Fibroblast of villous mesenchyme (primary cell): ENCODE measurements at places on chromosomes 11 and 22. TPM values are rescaled to one million over a fixed set of nuclear protein-coding genes. Genes with fewer than 3 reads are reported as not detected.

DNA sequence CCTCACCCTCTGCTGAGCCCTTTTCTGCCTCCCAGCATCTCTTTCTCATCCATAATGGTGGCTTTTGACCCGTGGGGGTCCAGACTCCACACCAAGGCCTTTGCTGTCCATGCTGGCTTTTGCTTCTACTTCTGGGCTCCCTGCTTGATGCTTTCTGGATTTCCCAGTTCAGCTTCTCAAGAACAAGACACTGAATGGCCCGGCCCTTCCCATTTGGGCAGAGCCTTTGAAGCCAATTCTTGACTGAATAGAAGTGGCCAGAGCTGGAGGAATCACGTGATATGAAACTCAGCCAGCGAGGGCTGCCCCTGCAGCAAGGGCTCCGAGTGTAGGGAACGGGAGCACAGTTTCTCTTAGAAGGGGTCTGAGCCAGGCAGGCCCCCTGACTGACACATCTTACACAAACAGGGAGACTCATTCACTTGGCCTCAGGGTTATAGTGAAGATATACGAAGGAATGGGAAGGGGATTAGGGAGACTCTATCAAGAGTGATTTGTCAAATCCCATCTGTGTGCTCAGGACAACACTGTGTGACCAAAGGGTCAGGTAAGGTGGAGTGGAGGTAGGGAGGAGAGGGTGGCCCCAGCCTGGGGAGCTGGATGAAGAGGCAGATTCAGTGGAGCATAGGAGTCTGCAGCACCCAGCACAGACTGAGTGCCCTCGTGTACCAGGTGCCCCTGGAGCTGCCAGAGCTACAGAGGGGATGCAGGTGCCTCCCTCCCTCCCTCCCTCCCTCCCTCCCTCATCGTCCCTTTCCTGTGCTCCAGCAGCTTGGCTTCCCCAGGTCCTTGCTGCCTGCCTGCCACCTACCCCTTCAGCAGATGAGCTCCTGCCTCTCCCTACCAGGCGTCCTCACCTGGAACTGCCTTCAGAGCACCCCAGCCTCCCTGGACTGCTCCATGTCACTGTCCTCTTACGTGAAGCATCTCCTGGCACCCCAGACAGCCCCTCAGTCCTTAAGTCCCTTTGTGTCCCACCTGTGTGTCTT, 106.0 kb downstream of the TRIM29 start:
- no peak for DNase-seq

- DNase-seq = no peak
Measured at GRCh38 chr11:60428517-60428916, 855 bp upstream of the MS4A5 start.

- DNase-seq = no peak
Measured at GRCh38 chr11:113562981-113563461, 87.8 kb upstream of the DRD2 start.

GRCh38 chr22:20256027-20256426, 12.1 kb downstream of the RTN4R start:
- no peak for DNase-seq

DNA sequence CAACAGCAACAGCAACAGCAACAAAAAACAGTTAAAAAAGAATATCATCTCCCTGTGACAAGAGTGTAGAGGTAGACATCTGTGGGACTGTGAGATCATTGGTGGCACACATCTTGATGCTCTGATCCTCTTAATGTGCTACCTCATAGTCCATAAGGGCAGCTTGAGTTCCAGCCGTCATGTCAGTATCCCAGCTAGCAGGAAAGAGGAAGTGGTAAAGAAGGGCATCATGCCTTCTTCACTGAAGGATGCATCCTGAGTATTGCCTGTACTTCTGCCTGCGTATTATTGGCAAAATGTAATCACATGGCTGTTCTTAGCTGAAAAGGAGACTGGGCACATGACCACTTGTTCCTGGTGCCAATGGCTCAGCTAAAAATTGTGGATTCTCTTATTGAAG, 314.3 kb downstream of the TBC1D22A start:
- no peak for DNase-seq

GRCh38 chr11:64631675-64632074, 40.7 kb downstream of the SLC22A12 start:
- DNase-seq = no peak

- DNase-seq = no peak
Measured at GRCh38 chr11:68146010-68146540, 24.9 kb upstream of the CHKA start.

APOL4 gene
- not detected in 2 replicates for total RNA-seq

MPEG1 gene
- total RNA-seq = not detected in 2 replicates
